Fibroblast of skin of left biceps (primary cell): ENCODE measurements at places on chromosomes 16 and 17.
A peak's percentile ranks its signal among the peaks of the same experiment; 100 is the strongest.

DNA sequence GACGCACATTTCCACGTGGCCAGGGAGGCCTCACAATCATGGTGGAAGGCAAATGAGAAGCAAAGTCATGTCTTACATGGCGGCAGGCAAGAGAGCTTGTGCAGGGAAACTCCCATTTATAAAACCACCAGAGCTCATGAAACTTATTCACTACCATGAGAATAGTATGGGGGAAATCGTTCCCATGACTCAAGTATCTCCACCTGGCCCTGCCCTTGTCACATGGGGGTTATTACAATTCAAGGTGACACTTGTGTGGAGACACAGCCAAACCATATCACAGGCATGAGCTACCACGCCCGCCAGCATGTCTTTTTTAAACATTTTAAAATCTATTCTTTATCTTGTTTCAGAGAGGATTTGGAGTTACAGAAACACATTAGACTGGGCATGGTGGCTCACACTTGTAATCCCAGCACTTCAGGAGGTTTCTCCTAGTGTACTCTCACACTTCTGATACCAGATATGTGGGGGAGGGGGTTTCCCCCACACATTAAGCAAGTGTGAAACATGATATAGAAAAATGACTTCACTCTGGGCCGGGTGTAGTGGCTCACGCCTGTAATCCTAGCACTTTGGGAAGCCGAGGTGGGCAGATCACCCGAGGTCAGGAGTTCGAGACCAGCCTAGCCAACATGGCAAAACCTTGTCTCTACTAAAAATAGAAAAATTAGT lies 5.6 kb upstream of the ATMIN start:
- DNase-seq: no peak

GRCh38 chr16:68627951-68628425 lies 17.1 kb upstream of the CDH3 start:
- no peak for DNase-seq

DNA sequence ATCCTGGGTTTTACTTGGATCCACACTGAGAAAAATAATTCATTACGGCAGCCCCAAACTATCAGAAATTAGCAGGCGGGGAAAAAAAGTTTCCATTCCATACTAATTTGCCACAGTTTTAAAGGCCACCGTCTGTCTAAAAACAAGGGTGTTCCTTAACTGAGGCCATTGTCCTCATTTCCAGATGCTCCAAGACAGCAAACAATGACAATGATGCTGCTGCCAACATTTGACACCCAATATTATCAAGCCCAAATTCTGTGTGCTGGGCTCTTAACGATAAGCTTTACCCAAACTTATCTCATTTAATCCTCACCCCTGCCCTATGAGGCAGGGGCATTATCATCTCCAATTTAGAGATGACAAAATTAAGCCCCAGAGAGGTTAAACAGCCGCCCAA lies 26.3 kb downstream of the CUEDC1 start:
- DNase-seq: no peak

- no peak for DNase-seq
Measured at GRCh38 chr16:58196898-58197313, 1.0 kb downstream of the CSNK2A2 start.

DNA sequence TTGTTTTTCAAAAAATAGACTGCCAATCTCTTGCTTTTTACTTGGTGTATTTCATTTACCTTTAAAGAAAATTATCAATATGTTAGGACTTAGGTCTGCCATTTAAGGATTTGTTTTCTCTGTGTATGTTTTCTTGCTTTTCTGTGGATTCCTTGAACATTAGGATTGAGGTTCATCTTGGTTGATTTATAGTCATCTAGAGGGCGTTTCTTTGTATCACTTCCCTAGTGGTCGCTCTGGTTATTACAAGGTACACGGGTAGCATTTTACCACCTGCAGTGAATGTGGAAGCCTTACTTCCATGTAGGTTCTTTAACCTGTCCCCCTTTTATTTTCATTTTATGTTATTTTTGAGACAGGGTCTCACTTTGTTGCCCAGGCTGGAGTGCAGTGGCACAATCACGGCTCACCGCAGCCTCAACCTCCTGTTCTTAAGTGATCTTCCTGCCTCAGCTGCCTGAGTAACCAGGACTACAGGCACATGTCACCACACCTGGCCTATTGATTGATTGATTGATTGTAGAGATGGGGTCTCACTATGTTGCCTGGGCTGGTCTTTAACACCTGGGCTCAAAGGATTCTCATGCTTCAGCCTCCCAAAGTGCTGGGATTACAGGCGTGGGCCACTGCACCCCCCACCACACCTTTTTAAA lies 35.2 kb upstream of the CBX4 start:
- no peak for DNase-seq

- no peak for DNase-seq
Measured at GRCh38 chr16:22323173-22323958, 26.2 kb downstream of the POLR3E start.

DNA sequence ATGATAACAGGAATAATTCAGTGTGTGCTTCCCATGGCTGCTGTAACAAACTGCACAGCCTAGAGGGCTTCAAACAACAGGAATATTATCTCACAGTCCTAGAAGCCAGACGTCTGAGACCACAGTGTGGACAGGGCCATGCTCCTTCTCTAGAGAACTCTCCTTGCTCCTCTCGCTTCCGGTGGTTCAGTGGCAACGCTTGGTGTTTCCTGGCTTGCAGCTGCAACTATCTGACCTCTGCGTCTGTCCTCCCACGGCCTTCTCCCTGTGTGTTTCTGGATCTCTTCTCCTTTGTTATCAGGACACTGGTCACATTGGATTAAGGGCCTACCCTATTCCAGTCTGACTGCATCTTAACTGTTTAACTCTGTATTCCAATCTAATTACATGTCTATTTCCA lies 414.3 kb downstream of the MAF start:
- DNase-seq: no peak

DNA sequence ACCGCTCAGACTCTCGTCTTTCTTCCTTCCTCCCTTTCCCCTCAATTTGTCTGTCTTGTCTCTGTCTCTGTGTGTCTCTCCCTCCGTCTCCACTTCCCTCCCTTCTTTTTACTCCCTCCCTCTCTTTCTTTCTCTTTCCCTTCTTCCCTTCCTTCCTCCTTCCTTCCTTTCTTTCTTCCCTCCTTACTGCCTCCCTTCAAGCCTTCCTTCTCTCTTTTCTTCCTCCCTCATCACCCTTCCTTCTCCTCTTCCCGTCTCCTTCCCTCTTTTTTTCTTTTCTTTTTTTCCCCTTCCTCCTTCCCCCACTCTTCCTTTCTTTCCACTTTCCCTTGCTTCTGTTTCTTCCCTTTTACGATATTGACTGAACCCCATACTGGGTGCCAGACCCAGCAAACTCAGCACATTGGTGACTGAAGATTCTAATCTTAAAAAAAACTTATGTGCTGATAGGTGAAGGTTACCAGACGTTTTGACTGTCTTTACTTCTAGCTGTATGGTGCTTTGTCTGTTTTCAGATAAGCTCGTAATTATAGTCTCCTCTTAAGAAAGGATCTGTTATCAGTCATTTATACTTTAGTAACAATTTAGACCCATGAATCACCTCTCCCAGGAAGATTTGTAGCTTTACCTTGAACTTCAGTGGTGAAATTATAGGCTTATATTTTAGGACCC lies 481 bp upstream of the BRD7 start:
- no peak for DNase-seq

- DNase-seq: no peak
Measured at GRCh38 chr16:73051961-73052360, 4.0 kb upstream of the ZFHX3 start.

- peak; percentile 53 for DNase-seq
Measured at GRCh38 chr16:68660359-68660795, 15.3 kb downstream of the CDH3 start.

- no peak for DNase-seq
Measured at GRCh38 chr17:42913522-42913921, 12.9 kb downstream of the G6PC1 start.

GRCh38 chr16:30663038-30663437 lies 4.8 kb downstream of the FBRS start:
- no peak for DNase-seq

GRCh38 chr16:72927199-72928089 lies 120.5 kb downstream of the ZFHX3 start:
- peak; percentile 87 for DNase-seq

DNA sequence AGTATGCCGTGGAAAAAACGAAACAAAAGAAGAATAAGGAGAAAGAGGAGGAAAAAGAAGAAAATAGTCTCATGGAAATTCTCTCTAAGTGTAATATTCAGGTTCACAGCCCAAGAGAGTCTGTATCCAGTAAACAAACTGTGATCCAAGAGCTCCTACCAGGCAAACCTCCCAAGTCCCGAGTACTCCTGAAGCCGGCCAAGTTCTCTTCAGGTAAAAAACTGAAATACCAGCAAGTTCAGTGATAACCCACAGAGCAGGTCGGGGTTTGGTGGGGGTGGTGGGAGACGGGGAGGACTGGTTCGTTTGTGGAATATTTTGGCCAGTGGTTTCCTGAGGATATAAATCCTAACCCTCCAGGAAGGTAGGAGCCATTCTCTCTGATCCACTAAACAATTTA lies 8.5 kb upstream of the TVP23B start:
- no peak for DNase-seq

GRCh38 chr17:28508211-28508724 lies 2.1 kb downstream of the FOXN1 start:
- DNase-seq: no peak
